ENCODE measurements at places on chromosomes 6 and 20.

DNA sequence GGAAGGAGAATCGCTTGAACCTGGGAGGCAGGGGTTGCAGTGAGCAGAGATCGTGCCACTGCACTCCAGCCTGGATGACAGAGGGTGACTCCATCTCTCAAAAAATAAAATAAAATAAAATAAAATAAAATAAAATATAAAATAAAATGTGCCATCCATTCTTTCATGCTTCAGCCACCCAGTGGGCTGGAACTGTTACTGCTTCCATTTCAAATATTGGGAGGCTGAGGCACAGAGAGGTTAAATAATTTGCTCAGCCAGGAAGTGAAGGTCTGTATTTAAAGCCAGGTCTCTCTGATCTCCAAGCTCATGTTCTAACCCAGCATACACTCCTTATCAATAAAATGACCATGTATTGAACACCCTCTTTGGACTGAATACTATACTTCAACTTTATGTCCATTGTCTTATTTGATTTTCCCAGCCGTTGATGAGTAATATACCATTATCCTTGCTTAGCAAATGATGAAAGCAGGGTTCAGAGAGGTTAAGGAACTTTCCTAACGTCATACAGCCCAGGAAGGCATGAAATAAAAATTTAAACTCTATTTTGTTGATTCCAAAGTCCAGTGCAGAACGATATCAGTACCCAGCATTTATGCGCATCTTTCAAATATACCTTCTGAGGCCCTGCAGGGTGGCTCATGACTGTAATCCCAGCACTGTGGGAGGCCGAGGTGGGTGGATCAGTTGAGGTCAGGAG lies 25.8 kb upstream of the SLC9A8 start:
- peak; percentile 49 for DNase-seq

DNA sequence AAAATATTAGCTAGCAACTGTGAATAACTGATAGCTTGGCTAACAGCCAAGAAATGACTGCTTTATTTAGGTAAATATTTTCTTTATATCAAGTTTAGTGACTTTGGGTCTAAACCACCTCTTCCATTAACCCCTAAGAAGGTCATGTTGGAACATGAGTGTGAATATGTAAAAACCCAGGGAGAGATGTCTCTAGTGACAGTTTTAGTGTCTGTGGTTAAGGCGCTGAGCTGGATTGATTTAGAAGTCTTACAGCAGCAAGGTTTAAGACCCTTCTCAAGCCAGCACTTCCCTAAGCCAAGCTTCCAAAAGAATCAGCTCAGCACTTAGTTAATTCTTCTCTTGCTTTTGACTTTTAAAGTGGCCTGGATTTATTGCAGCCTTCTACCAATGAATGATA lies 11.4 kb upstream of the SIRT5 start:
- DNase-seq: no peak

DNA sequence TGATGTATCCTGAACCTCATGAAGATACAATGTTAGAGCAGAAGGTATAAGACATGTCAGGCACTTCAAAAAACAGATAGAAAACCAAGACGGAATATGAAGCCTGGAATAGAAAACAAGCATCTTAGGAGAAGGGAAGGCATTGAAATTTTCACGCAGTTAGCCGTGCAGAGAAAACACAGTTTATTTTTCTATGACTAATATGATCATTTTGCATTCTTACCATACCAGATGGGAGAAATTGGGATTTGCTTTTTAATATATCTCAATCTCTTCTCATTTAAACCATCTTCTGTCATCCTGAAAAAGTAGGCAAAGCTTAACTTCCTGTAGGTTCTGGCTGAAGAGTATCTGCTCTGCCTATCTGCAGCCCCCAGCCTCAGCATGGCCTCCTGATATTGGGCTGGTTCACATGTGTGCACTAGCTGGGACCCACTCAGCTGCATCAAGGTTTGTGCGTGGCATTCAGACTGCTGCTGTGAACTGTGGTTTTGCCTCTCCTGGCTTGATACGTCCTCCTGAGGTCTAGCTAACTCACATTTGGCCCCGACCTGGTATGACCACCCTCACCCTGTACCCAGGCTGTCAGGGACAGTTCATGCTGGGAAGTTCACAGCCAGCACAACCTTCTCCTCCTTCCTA lies 392.5 kb upstream of the SASH1 start:
- peak; percentile 64 for DNase-seq

DNA sequence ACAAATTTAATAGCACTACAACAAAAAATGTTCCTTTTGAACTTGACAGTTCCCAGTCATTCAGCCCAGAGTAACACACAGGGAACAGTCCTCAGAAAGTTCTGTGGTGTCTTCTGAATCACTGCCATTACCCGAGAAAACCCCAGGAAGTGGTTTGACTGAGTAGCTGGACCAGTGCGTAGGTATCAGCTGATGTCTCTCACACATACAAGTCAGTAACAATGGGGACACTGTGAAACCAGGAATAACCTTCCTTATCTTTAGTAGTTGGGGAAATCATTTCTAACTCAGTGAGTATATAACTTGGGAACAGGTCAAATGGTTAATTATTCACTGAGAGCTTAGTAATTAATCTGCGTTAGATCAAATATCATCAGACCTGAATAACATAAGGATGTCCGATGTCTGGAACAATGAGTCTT lies 73.1 kb downstream of the HIVEP2 start:
- peak; percentile 93 for DNase-seq

DNA sequence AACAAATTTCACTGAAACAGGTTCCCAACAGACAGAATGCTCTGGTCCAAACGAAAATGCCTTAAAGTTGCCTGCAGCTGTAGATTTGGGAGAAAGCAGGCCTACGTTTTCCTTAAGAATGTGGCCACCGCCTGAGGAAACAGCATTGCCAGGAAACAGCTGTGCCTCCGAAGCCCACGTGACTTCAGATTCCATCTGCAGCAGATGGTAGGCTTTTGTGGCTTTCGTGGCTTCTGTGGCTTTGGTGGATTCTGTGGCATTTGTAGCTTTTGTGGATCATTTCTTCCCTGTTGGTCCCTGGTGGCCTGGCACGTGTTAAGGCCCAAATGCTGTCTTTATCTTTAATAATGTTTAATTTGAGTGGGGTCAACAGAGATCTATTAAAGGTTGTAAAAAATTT lies 222.9 kb downstream of the TTLL2 start:
- peak; percentile 24 for DNase-seq

- DNase-seq: no peak
Observed at GRCh38 chr6:4093288-4093687, 14.4 kb upstream of the FAM217A start.

- DNase-seq: no peak
Observed at GRCh38 chr6:36928547-36928918, 26.0 kb upstream of the PI16 start.

GRCh38 chr20:52275181-52275691 lies 83.7 kb upstream of the ZFP64 start:
- DNase-seq: no peak

- DNase-seq: no peak
Observed at GRCh38 chr20:48197066-48197465, 411.8 kb upstream of the SULF2 start.

Data from choroid plexus epithelial cell (primary cell).